NB4 (cell line): ENCODE measurements at places on chromosomes 11 and 22.
A peak's percentile ranks its signal among the peaks of the same experiment; 100 is the strongest.

DNA sequence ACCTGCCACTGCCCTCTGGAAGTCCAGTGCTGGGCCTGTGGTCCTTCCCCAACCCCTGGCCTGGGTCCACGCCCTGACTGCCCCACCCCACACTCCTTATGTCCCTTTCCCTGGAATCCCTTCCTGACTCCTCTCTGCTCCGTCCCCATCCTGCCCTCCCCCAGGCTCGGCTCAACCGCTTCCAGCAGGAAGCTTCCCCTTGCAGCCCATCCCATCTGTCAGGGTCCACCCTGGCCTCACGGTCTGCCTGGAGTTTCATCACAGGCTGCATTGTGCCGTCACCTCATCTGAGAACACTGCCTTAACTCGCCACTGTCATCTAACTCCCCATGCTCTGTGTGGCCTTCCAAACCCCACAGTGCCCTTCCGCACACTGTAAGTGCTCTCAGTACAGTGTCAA, 64.3 kb downstream of the NAT10 start:
- DNase-seq = no peak

DNA sequence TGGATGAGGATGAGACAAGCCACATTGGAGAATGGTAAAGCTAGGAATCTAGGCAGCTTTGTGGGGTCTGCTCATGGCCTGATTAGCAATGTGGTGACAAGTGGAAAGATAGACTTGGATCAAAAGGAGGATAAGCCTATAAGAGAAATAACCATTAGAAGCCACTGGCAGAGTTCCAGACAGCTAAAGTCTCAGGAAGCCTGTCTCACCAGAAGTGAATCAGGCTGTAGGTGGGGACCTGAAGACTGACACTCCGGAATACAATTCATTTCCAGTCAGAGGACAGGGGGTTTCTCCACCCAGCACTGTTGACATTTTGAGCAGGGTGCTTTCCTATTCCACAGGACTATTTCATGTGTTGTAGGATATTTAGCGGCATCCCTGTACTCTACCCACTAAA, 129.7 kb downstream of the ARHGAP42 start:
- DNase-seq = no peak

DNA sequence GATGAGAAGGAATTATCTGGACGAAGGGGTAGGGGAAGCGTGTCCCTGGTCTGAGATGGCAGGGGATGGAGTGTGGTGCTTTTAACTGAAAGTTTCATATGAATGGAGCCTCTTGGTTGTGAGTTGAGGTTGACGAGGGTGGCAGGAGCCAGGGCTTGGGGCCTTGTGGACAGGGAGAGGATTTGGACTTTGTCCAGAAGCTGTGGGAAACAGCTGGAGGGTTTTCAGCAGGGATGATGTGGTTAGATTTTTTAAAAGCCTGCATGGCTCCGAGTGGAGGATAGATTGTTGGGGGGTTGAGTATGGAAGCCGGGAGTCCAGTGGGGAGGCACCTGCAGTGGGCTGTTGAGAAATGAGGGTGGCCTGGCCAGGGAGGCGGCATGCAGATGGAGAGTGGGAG, 24.8 kb downstream of the MYO7A start:
- DNase-seq = no peak

GRCh38 chr11:132054822-132055221, 684.4 kb downstream of the NTM start:
- no peak for DNase-seq

DNA sequence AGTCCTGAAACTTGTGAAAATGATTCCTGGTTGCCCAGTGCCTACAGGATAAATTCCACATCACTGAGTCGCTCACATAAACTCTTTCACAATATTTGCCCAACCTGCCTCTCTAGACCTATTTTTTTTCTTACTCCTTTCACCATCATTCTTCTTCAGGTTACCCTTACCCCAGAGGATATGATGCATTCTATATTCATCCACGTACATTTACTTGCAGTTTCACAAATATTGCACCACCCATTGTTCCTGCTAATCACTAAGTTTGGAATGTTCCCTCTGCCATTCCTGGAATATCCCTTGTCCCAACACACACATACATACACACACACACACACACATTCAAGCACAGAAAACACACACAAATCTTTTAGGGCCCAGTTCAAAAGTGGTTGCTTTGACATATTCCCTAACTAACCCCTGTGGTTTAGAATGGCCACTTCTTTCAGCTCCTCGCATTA, 379.5 kb downstream of the ETS1 start:
- no peak for DNase-seq

GRCh38 chr22:40050258-40050657, 55.5 kb downstream of the FAM83F start:
- peak; percentile 44 for DNase-seq

- DNase-seq = no peak
Observed at GRCh38 chr11:71504531-71504930, 22.5 kb upstream of the KRTAP5-7 start.

- DNase-seq = no peak
Observed at GRCh38 chr22:18085188-18085587, 7.4 kb downstream of the PEX26 start.
